WTC11 (cell line): ENCODE measurements at places on chromosomes 13 and 19. TPM values are rescaled to one million over a fixed set of nuclear protein-coding genes. Genes with fewer than 3 reads are reported as not detected.
A peak's percentile ranks its signal among the peaks of the same experiment; 100 is the strongest.

The FCAR gene
- total RNA-seq: 0.22 to 0.39 TPM in 2 of 3 replicates, not detected in the other

DNA sequence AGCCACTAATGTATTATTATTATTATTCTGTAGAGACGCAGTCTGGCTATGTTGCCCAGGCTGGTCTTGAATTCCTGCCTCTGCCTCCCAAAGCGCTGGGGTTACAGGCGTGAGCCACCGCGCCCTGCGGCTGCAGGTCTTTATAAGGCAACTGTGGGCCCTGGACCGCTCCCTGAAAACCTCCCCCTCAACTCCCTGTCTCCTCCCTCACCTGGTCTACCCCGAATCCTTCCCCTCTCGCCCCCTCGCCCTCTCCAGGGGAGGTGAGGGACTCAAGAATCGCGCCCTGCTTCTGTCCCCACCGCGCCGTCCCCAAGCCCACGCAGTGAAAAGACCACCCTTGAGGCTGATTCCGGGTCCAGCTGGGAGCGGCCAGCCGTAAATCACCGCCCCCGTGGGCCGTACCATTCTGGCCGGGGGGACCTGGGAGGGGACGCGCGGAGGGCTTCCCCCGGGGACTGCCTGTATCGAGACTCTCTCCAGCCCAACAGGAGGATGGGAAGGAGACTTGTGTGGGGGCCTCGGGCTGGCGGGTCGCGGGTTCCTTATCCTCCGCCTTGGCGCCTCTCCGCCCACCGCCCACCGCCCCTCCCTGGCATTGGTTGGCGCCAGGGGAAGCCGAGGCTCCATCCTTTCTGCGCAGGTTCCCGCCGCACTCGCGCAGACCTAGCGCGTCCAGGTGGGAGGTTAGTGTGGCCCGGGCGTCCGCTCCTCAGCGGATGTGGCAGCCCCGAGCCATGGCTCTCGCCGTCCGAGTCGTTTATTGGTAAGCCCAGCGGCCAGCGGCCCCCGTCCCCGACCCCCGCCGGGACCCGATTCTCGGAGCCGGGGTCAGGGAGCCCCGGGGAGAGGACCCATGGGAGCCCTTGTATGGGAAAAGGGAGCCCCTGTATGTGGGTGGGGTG, at the start of gene SELENOW:
TSS of gene SELENOW (plus strand) at position 655 of the 905 bp plus-strand sequence. CDS start at position 738, 83 bp downstream.
- peak; percentile 84 for DNase-seq

- DNase-seq: peak; percentile 76
Observed at GRCh38 chr19:49056101-49056901, 1.2 kb downstream of the CGB7 start.

The F2RL3 gene
- 0.11 to 0.14 TPM in 2 of 3 replicates, not detected in the other for total RNA-seq

DNA sequence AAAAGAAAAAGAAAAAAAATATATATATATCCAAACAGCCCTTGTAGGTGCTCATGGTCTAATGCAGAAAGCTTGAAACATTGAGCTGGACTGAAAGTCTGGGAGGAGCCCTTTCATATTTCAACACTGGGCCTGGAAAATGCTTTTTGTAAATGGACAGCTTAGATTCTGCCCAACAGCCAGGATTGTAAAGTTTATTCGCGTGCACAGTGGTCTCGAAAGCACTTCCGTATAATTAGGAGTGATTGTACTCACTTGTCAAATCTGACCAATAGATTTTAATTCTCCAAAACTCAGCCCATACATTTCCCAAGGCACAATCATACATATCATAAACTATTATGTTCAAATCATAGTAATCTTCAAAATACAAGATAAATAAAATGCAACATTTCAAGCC, 260.1 kb downstream of the COL4A1 start:
- DNase-seq: no peak

- DNase-seq: no peak
Observed at GRCh38 chr19:11554160-11554559, 4.9 kb downstream of the ELOF1 start.
